ENCODE measurements at places on chromosomes 2 and 18.

- DNase-seq = no peak
Observed at GRCh38 chr18:28412521-28412920, 235.6 kb upstream of the CDH2 start.

DNA sequence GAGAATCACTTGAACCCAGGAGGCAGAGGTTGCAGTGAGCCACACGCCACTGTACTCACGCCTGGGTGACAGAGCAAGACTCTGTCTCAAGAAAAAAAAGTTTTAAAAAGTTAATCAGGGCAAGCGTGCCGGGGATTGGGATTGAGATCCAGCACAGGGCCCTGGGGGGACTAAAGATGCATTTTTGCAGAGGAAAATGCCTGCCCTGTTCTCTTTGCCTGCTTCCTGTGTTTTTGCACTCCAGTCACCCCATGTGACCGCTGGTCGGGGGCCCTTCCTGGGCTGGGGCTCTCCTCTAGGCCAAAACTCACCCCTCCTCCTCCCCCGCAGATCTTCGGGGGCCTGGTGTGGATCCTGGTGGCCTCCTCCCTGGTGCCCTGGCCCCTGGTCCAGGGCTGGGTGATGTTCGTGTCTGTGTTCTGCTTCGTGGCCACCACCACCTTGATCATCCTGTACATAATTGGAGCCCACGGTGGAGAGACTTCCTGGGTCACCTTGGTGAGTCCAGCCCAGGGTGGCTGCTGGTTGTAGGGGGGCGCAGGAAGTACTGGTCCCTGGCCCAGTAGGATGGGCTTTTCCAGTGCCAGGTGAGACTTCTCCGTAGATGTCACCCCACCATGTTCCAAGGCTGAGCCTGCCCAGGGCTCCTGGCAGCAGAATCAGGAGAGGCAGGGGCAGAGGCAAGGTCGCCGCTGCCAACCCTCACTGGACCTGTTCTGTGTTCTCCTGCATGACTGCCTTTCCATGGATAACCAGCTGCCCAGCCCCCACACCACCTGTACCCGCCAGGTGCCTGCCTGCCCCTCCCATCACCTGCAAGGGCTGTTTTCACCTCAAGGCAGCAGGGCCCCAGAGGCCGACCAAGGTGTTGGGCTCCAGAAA lies 22.4 kb downstream of the MAL start:
- no peak for DNase-seq

- DNase-seq = no peak
Observed at GRCh38 chr2:127158614-127159290, 51.8 kb upstream of the BIN1 start.

DNA sequence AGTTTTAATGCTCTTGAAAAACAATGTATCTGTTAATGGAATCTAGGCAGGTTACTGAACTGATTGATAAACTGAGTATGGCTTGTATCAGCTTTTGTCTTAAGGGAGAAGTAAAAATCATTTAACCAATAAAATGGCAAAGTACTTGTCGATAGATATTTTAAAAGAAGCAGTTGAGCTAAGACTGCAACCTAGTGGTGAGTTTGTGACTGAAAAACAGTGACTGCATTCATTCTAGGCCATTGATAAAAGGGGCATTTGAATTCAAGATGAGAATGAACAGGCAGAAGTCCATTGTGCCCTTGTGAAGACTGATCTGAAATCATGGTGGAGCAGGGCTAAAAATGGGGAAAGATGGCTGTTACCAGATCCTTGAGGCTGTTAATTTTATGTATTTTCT lies 59.4 kb upstream of the MSTN start:
- peak; percentile 3 for DNase-seq

DNA sequence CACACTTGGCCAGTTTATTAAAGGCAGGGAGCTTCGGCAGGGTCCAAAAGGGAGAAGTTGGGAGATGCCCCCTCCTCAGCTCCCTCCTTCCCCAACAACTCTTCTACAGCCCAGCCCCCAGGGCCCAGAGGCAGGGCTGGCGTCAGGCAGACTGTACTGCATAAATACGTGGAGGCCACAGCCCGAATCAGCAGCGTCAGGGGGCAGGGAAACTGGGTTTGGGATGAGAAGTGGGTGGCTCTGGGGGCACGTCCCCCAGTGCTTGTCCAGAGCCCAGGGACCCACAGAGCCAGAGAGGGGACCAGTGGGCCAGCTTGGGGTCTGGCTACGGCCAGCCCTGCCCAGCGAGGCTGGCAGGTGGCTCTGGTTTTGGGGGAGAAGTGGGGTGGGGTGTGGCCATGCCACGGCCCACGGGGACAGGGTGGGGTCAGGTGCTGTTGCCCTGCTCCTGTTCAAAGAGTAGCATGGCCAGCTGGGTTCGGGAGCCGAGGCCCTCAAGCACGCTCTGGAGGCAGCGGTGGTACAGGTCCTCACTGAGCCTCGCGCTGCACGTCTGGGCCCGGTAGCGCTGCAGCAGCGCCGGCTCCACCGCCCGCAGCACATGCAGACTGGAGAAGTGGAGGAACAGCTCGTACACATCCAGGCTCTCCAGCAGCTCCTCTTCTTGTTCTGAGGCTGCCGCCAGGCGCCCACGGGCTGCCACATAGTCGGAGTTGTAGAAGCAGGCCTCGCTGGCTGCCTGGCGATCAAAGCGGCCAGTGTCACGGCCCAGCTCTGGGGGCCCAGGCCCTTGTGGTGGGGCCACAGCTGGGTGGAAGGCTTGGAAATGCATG lies 4.4 kb downstream of the CHPF start:
- no peak for DNase-seq

- peak; percentile 96 for DNase-seq
Observed at GRCh38 chr2:108634011-108634410, 85.3 kb upstream of the RANBP2 start.

GRCh38 chr18:46588971-46589660 lies 67.9 kb downstream of the LOXHD1 start:
- no peak for DNase-seq

- DNase-seq = no peak
Observed at GRCh38 chr18:38077229-38077628, 511.6 kb upstream of the CELF4 start.

- no peak for DNase-seq
Observed at GRCh38 chr18:74480149-74480651, 16.0 kb upstream of the CNDP2 start.

DNA sequence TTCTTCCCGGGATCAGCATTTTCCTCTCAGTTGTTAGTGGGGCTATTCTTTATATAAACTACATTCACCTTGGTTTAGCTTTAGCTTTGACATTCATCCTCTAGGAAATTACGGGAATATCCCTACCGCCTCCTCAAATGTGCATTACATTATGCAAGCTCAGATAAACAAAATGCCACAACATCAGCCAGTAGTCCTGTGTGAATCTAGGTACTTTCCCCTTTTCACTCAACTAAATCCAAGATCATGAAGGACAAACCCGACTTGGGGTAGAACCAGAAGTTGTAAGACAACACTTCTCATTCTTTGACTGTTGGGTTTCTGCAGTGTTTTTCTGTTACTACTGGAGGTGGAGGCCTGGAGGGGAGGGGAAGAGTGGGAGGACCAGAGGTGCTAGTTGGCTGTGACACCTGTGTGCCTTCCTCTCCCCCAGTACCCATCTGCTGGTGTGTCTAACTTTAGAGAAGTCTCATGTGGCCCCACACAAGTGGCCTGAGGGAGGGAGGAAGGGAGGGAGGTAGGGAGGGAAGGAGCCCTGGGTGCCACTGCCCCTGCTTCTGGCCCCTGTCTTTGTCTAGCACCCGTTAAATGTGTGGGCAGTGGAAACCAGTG lies 84.8 kb upstream of the BCL2L11 start:
- DNase-seq = no peak

Measured in NCI-H1694 (cell line).